ENCODE measurements at places on chromosomes 4 and X.

- no peak for DNase-seq
Measured at GRCh38 chr4:76897536-76898384, at the start of gene SOWAHB. SOWAHB (minus strand) TSS chr4:76898144; CDS start chr4:76897849, 295 bp downstream.

DNA sequence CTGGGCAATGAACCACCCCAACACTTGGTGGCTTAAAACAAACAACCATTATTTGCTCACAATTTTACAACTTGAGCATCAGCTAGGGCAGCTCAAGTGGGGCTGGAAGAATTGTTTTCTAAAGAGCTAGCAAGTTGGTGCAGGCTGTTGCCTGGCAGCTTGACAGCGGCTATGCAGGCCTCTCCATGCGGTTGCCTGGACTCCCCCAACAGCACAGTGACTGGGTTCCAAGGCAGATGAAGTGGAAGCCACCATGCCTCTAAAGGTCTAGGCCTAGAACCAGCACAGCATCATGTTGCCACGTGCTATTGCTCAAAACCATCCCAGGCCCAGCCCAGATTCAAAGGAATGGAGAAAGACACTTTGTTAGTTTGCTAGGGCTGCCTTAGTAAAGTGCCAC, 114.8 kb downstream of the BCOR start:
- DNase-seq, result no peak

GRCh38 chr4:20543131-20543530, 157.1 kb upstream of the PACRGL start:
- no peak for DNase-seq

GRCh38 chr4:99324361-99324760, 3.2 kb upstream of the ADH1B start:
- no peak for DNase-seq

- DNase-seq, result no peak
Measured at GRCh38 chr4:150540536-150540935, 41.4 kb upstream of the MAB21L2 start.

- no peak for DNase-seq
Measured at GRCh38 chrX:24347881-24348280, 12.6 kb upstream of the SUPT20HL1 start.

- no peak for DNase-seq
Measured at GRCh38 chr4:13088726-13089658, 395.1 kb downstream of the RAB28 start.

DNA sequence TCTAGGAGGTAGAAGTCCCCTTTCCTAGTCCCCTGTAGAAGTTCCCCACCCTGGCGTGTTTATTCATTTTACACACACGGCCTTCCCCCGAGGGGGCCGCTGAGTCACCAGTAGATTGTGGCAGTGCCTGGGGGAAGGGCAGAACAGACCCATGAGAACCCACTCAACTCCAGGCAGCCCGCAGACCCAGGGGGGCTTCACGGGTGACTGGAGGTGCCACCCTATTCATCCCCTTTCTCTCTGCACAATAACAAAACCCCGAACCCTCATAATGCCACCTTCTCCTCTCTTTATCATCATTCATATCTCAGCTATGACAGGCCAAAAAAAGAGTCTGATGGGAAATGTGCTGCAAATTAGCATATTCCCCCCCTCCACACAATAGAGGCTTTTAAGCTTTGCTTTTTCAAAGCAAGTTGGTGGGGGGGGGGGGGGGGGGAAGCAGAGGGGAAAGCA, 20.4 kb upstream of the GPM6B start:
- DNase-seq, result no peak

GRCh38 chr4:162347842-162348213, 184.0 kb upstream of the FSTL5 start:
- DNase-seq, result no peak

DNA sequence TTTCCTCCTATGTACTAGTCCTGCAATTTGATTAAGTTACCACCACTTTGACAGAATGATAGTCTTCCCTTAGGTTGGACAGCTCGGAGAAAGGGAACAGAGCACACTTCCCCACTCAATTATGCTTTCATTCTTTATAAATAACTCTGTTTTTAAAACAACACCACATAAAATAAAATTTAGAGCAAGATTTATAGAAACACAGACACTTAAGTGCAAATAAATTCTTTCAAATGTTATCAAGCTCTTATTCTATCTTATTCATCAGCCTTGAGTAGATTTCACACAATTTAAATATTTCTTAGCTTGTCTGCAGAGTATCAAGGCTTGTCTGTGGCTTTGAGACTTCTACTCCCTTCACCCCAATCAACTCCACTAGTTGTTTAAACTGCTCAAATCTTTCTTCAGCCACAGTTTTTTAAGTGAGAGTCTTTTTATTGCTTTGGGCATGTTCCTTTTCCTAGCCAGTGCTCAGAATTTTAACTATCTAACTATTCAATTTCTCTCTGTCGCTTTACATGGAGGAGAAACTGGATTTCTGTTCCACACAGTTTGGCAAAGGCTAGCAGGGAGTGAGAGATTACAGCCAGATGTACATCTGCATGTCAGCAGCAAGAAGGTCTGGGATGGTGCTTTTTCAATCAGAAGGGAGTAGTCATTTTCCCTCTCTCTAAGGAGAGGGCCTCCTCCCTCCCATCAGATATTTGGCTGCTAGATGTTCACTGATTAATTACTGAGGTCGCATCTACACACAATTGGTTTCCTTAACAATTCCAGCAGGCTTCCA, 53.1 kb upstream of the PLAC1 start:
- no peak for DNase-seq

DNA sequence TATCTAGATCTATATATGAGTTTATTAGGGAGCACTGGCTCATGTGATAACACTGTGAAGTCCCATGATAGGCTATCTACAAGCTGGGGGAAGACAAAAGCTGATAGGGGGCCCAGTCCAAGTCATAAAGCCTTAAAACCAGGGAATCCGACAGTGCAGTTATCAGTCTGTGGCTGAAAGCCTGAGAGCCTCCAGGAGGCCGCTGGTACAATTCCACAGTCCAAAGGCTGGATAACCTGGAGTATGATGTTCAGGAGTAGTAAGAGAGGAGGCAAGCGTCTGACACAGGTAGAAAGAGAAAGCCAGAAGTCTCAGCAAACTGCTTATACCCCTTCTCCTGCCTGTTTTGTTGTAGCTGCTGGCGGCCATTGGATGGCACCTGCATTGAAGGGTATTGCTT, 177.6 kb upstream of the SPRY1 start:
- DNase-seq, result no peak

Data from GM19239 (cell line).